ENCODE measurements at places on chromosomes 1 and 21. TPM values are rescaled to one million over a fixed set of nuclear protein-coding genes. Genes with fewer than 3 reads are reported as not detected.

Gene STYXL2
- total RNA-seq, result not detected

Gene MYBPH
- not detected for total RNA-seq

Gene ICOSLG
- 0.43 TPM for total RNA-seq

Gene LYPD8
- not detected for total RNA-seq

Gene FAM151A
- total RNA-seq, result not detected

Gene IFNAR1
- 19.6 TPM for total RNA-seq

Gene CAMK1G
- not detected for total RNA-seq

Gene TAS1R3
- total RNA-seq, result 0.11 TPM

Gene TAL1
- total RNA-seq, result 121 TPM

Gene BCAS2
- total RNA-seq, result 35.9 TPM

Gene RHEX
- total RNA-seq, result not detected

Gene DENND2D
- total RNA-seq, result 0.98 TPM

Gene CHRNB2
- under 0.01 TPM for total RNA-seq

Gene DENND2C
- 9.2 TPM for total RNA-seq

Gene MSH4
- 0.17 TPM for total RNA-seq

Gene LCA5L
- 0.65 TPM for total RNA-seq

Gene IFNLR1
- total RNA-seq, result not detected

Gene ELOVL1
- 38.4 TPM for total RNA-seq

Gene KCNJ15
- total RNA-seq, result 1.1 TPM

Gene ITGB2
- total RNA-seq, result 0.11 TPM

Gene HNRNPU
- total RNA-seq, result 236 TPM

Gene PADI2
- total RNA-seq, result under 0.01 TPM

Gene TNFRSF8
- under 0.01 TPM for total RNA-seq

Gene CLK2
- total RNA-seq, result 20.6 TPM

Gene LRRC53
- total RNA-seq, result not detected

Gene VANGL1
- total RNA-seq, result 19.0 TPM

Gene RAP1GAP
- total RNA-seq, result under 0.01 TPM

Gene BEST4
- total RNA-seq, result not detected

Gene SNX7
- 34.1 TPM for total RNA-seq

All from dermis lymphatic vessel endothelial cell (primary cell).